ENCODE measurements at places on chromosomes 1 and 21.

DNA sequence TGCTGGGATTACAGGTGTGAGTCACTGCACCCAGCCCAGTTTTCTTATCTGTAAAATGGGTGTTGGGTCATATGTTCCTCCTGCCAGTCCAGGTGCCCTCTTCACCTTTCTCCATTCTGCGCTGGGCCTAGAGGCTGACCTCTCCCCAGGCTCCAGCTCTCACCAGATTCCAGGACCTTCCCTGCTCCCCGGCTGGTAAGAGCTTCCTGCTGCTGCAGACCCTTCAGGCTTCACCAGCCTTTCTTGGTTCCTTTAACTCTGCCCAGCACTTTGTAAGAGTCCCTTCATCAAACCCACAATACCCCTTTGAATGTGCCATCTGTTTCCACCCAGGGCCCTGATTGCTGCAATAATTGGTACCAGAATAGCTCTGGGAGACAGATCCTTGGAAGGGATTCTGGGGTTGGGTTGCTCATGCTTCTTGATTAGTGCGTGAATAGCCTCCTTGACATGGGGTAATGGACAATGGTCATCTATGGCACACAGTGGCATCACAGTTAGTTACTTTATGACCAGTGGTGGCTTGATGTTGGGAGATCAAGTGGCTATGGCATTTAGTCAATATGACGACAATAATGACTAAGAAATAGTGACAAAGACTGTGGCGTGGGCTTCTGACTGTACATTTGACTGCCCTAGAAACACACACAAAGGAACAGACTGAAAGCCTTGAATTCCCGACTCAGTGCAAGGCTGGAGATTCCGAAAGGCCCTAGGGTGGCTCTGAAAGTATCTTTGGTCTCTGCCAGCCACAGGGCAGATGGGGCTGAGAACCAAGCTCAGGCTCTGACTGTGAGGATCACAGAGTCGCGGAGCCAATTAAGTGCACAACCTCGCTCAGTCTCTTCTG, 67.3 kb downstream of the SLC9A1 start:
- DNase-seq: no peak

- peak; percentile 29 for DNase-seq
These were observed 1089.8 kb upstream of the NCAM2 start for GRCh38 chr21:19908390-19908789.

- no peak for DNase-seq
These were observed 479 bp upstream of the SNX7 start for GRCh38 chr1:98660940-98661543.

GRCh38 chr1:174884566-174884965, 115.2 kb upstream of the CACYBP start:
- DNase-seq: no peak

- no peak for DNase-seq
These were observed 33.6 kb upstream of the DIP2A start for GRCh38 chr21:46425041-46425440.

DNA sequence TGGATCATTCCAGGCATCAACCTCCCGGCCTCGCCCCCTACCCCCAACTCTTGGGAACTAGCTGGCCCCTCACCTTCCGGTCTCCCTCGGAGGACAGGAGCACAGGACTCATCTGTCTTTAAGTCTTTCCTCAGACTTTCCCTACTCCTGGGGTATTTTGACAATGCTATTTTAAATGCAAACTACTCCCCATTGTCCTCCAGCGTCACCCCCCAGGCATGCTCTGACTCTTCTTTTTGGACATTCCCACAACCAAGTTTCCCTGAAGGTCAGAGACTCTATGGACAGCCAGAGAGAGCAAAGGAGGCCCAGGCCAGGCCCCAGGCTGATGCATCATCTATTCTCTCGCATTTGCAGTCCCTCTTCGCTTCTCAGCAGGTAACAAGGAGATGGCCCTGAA, 424.3 kb downstream of the PCP4 start:
- DNase-seq: no peak

GRCh38 chr1:7046314-7046713, 261.1 kb downstream of the CAMTA1 start:
- no peak for DNase-seq

- DNase-seq: no peak
These were observed 3.9 kb upstream of the CLSTN1 start for GRCh38 chr1:9827558-9828185.

Measured in bone marrow (tissue), 2 donors.